ENCODE measurements at places on chromosomes 7 and 10. TPM values are rescaled to one million over a fixed set of nuclear protein-coding genes. Genes with fewer than 3 reads are reported as not detected.

- no peak for DNase-seq
Observed at GRCh38 chr7:132400561-132401142, 175.6 kb downstream of the PLXNA4 start.

Gene INA
- 0.14 TPM for total RNA-seq

Gene DGKB
- total RNA-seq: not detected

Gene CLCN1
- total RNA-seq: not detected

DNA sequence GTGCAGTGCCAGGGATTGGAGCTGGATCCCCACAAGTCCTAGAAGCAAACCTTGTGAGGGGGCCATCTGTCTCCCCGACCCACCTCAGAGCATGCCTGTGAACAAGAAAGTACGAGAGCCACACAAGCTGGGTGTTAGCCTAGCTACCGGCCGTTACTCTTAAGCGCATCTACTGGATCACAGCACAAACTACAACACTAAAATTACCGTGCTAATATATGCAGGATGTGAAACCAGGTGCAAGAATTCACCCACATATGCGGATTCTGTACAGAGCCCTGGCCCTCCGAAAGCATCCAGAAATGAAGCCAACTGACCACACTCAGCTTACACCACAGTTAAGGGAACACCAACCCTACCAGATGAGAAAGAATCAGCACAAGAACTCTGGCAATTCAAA lies 16.0 kb upstream of the PRSS1 start:
- no peak for DNase-seq

DNA sequence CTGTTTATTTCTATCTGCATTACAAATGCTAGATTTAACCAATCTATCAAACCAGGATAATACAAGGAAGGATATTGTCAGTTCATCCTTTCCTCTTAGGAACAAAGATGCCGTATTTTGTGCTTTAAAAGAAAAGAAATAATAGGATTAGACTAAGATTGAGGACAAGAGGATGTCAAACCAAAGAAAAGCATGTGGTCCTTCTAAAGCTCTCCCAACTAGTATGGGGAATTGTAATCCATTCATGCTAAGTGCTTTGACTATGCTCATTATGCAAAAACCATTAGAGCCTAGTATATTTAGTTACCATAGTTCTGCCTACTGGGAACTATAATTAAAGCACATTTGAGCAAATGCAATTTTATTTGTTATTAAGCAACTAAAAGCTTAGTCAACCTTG lies 280.2 kb downstream of the GRM8 start:
- no peak for DNase-seq

Gene ANKRD22
- total RNA-seq: 0.24 TPM
